Activated T-cell treated with anti-CD3 and anti-CD28 coated beads, Interleukin-2, amount 50 U/mL, for 72 hours (primary cell): ENCODE measurements at places on chromosomes 7 and 10. TPM values are rescaled to one million over a fixed set of nuclear protein-coding genes. Genes with fewer than 3 reads are reported as not detected.

Gene CRYGN
- total RNA-seq = 0.53 TPM

Gene TNPO3
- 62.0 TPM for total RNA-seq

- DNase-seq = no peak
Observed at GRCh38 chr10:69802424-69803161, 887 bp downstream of the COL13A1 start.

DNA sequence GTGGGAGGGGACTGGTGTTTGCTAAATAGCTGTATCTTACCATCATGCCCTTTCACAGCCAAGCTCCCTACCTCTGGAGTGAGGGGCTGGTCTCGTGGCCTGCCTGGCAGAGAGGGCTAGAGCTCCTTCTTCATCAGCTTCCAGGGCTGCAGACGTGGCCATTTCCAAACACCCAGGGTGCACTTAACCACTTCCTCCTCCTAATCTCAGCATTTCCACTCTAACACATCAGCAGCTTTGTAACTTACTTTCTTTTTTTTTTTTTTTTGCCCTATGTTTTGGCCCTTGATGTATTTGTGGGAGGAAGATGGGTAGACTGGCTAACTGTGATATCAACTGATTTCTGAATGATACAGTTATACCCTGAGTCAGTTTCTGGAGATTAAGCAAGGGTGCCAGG lies 27.4 kb downstream of the LRRC4 start:
- no peak for DNase-seq

GRCh38 chr7:150356265-150356897 lies 12.2 kb upstream of the REPIN1 start:
- DNase-seq = peak; percentile 28

DNA sequence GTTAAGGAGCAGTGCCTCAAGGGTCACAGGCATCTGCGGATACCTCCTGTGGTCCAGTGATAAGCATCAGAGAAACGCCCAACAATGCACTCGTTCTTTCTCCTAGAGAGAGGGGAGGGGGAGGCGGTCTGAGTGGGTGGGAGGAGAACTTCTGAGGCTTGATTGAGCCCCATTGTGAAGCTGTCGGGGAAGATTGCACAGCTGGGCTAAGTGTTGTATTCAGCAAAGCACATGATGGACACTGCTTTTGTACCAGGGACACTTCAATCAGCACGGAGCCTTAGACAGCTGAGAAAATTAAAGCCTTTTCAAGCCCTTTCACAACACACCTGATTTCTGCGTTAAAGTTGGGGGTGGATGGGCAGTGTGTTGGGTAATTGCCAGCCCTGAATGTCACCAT lies 230.3 kb upstream of the GHITM start:
- DNase-seq = no peak

Gene MMD2
- not detected for total RNA-seq

- DNase-seq = no peak
Observed at GRCh38 chr7:74032191-74032490, 4.2 kb downstream of the ELN start.

DNA sequence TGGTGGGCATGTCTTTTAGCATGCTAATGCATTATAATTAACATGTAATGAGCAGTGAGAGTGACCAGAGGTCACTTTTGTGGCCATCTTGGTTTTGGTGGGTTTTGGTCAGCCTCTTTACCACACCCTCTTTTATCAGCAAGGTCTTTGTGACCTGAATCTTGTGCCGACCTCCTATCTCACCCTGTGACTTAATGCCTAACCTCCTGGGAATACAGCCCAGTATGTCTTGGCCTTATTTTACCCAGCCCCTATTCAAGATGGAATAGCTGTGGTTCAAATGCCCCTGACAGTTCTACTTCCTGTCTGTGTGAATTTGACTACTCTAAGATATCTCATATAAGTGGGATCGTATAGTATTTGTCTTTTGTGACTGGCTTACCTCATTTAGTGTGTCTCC lies 85.1 kb downstream of the EEPD1 start:
- no peak for DNase-seq

DNA sequence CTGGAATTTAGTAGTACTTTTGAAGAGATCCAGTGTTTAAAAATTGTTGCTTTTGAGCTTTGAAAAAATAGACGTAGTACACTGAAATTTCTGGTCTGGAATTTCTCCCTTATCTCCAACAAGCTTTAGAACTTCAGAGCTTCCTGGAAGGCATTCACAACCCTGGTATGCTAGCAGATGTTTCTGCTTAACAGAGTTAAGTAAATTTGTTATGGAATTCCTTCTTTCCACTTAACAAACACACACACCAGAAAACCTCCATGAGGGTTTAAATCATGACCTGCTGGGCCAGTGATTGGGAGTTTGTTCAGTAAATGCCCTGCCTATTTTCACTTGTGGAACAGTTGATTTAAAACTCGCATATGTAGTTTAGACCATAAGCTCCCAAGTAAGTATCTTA lies 13.7 kb downstream of the ASB15 start:
- no peak for DNase-seq

DNA sequence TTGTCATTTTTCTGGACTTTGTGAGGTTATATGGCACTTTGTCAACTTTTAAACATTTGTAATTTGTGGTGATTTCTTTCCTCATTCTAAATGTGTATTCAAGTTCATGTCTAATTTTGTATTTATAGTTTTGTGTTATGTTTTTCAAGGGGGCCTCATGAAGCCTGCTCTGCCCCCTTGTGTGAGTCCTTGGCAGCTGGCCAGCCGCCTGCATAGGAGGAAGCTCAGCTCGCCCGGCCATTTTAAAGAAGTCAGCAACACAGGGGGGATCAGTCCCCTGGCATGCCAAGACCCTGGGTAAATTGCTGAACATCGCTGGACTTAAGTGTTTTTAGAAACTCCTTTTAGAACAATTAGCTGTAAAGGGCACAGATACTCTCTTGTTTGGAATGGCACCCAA lies 123.0 kb downstream of the ANLN start:
- no peak for DNase-seq

Gene ANK3
- total RNA-seq = 51.4 TPM

Gene CLEC2L
- total RNA-seq = not detected

DNA sequence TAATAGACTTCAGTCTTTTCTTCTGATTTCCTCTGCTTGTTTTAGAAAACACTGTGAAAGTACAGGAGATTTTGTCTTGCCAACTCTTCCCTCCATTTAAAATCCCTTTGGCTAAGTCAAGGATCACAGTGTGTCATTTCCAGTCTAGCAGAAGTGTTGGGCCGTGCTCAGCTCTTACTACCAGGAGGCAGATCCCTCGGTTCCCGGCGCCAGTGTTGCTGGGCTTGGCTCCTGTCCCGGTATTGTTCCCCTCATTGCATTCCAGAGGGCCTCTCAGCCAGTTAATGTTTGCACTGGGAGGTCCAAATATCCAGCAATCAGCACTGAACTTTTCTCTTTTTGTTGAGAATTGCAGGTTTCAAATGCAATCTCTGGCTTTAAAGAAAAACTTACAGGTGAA lies 612.1 kb upstream of the MGMT start:
- DNase-seq = no peak

- DNase-seq = no peak
Observed at GRCh38 chr7:3884543-3884942, 583.5 kb downstream of the SDK1 start.

- DNase-seq = peak; percentile 64
Observed at GRCh38 chr10:15585303-15585715, 134.4 kb downstream of the ITGA8 start.

- DNase-seq = no peak
Observed at GRCh38 chr7:114788706-114789105, 133.2 kb upstream of the MDFIC start.

DNA sequence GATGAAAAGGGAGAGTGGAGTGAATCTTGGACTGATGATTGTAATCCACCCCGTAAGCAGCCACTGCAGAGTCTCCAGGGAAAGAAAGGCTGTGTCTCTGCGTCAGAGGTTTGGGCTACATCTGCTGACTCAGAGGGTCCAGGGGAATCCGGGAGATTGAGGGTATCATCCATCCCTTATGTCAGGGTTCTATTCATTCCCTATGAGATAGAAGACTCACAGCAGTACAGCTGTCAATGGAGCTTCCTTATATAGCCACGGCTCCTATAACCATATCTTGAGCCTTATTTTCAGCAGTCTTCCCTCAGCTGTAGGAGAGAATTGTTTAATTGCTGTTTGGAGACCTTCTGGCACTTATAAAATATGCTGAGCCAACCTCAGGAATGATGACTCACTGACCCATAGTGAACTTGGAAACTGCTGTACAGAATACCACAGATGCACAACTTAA lies 558.2 kb upstream of the PFKP start:
- no peak for DNase-seq

Gene HYAL4
- 0.48 TPM for total RNA-seq

GRCh38 chr7:76394957-76395356 lies 14.5 kb downstream of the SSC4D start:
- DNase-seq = no peak

DNA sequence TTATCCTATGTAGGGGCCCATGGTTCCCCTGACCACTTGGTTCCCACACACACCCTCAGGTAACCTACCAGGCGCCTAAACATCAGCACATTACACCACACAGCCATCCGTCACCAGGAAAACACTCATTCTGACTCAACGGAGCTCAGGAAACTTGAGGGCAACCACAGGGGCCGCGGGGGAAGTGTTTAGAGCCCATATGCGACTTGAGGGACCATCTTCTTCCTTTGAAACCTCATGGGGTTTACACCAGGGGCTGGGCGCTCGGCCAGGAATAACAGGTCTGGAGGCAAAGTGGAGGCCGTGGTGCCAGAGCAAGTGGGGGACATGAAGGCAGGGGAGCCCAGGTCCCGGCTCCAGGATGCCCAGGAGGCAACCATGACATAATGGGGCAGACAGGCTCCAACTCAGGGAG lies 1.5 kb downstream of the STX1A start:
- DNase-seq = peak; percentile 87

DNA sequence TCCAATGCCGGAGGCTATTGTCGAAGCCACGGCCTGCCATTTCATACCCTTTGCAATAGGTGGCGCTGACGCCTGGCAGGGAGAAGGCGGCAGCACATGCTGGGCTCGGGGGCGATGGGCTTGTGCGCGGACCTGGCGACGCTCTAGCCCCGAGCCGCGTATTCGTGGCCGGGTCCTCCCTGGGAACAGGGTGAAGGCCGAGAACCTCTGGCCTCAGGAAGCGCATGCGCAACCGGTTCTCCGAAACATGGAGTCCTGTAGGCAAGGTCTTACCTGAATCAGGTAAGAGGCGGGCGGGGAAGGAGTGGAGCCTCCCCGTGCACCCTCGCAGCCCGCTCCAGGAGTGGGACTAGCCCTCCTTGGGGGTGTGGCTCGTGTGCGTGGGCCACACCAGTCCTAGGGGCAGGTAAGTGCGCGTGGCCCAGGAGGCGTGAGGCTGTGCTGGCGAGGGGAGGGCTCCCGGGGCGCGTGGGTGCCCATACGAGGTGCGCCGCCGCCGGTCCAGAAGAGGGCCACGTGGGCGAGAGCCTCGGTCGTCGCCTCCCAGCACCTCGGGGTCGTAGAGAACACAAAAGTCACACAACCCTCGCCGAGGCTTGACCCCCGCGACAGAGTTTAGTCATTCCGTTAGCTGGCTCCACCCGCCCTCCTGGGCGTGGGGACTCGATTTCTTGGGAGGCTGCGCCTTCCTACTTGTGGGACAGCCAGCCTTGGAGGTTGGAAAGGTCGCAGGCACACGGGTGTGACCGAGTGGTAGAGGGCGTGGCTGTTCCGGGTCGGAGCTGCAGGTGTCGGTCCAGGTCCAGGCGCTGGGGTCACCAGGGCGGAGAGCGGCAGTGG lies 5.6 kb upstream of the MEST start:
- DNase-seq = peak; percentile 71

Gene PON1
- total RNA-seq = not detected

DNA sequence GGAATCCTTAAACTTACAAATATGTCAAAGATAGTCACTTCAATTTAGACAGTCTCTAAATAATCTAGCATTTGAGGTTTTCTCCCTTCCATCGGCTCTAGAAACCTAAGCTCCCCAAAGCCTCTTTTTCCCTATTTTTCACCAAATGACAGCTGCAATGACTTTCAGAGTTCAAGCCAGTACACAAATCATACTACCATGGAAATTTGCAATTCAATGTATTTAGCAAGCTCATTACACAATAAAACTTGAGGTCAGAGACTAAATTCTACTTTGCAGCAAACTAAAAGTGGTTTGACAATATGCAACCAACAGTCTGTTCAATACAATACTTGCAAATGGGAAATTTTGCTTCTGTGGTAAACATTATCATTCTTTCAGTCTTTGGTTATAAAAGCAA lies 80.3 kb downstream of the SKIDA1 start:
- DNase-seq = no peak

GRCh38 chr10:76997631-76998030 lies 640.0 kb downstream of the KCNMA1 start:
- no peak for DNase-seq

DNA sequence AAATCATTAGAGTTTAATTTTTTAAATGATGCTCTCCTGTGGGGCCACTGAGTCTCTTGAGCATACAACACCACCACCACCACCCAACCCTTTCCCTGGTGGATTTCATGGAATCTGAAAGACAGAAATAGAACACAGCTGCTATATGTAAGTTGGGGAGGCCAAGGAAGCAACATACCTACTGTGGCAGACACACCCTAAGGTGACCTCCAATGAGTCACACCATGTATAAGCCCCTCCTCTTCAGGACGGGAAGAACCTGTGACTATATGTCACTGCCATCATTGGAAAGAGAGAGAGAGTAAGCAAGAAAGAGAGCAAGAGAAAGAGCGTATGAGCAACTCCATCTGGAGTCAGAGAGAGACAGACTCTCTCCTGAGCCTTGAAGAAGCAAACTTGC lies 172.4 kb upstream of the NFE2L3 start:
- DNase-seq = no peak

DNA sequence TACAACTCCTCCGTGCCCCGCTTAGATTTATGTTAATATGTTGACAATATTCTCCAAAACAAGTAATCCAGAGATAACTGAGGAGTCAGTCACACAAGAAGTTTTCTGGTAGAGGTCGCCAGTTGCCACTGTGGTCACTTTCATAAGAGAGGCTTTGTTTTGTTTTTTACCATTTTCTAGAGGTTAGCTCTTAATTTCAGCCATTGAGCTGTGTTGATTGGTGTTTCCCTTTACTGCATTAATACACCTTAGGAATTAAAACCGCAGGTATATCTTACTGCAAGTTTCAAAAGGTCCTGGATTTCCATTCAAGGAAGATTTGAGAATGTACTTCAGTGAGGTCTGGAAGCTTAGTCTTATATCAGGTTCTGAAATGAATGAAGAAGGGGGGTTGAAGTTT lies 3.5 kb downstream of the BMI1 start:
- DNase-seq = no peak

Gene HTR5A
- not detected for total RNA-seq
